ENCODE measurements at places on chromosomes 2 and 18.

DNA sequence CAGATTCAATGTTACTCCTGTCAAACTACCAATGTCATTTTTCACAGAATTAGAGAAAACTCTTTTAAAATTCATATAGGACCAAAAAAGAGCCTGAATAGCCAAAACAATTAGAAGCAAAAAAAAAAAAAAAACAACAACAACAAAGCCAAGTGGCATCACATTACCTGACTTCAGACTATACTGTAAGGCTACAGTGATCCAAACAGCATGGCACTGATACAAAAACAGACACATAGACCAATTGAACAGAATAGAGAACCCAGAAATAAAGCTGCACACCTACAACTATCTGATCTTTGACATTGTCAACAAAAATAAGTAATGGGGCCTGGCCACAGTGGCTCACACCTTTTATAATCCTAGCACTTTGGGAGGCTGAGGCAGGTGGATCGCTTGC lies 53.2 kb downstream of the TAF4B start:
- no peak for DNase-seq

- DNase-seq: no peak
Observed at GRCh38 chr18:54924948-54925347, 34.3 kb downstream of the CCDC68 start.

GRCh38 chr2:198712485-198712884 lies 745.3 kb downstream of the SATB2 start:
- no peak for DNase-seq

DNA sequence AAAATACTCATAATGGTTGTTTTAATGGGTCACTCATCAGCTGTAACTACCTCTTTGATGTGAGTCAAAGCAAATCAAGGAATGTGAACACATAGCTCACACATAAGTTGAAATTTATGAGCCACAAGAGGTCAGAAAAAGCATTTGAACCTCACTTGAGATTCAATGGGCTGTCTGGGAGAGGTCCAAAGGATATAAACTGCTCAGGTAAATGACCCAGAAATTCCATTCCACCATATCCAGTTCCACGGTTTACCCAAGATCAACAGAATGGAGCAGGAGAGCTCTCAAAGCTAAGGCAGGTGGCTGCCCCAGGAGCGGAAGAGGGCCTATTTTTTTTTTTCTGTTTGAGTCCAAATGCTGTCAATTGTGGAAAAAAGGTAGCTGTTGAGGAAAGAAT lies 464.1 kb downstream of the TNS1 start:
- no peak for DNase-seq

- no peak for DNase-seq
Observed at GRCh38 chr18:34710458-34710914, 388 bp downstream of the DTNA start.

- DNase-seq: no peak
Observed at GRCh38 chr2:126637386-126637785, 18.6 kb upstream of the GYPC start.

DNA sequence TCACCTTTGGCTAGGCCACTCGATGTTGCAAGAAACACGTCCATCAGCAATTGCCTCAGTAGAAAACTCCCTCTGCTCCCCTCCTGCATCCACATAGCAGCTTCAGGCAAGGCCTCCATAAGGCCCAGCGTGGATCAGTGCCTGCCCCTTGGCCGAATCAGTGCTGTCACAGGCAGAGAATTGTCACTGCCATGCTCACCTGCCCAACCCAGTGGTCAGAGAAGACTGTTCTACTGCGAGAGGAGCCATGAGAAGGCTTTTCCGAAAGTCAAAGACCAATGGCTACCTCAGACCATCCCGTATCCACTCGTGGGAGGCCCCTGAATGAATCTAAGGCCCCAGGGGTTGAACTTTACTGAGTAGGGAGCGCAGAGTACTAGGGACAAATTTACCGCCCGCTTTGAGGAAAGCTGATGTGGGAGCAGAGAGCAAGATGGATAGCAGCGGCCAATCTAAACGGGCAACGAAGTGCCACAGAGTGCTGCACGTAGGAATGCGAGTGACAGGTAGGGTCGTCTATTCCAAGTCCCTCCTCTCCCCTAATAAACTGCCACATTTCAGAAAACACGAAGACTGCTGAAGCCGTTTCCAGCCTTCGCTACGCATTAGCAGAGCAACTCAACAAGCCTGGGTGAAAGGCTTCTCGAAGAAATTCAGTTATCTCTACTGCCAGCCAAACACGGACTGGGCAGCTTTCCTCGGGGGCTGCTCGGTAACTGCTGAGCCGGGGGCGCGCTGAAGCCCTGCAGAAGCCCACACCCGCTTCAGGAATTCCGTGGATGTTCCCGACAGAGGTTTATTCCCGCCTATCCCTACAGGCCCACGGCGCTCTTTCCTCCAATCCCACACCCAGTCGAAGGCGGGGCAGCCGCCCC lies 968 bp upstream of the RALBP1 start:
- DNase-seq: no peak

DNA sequence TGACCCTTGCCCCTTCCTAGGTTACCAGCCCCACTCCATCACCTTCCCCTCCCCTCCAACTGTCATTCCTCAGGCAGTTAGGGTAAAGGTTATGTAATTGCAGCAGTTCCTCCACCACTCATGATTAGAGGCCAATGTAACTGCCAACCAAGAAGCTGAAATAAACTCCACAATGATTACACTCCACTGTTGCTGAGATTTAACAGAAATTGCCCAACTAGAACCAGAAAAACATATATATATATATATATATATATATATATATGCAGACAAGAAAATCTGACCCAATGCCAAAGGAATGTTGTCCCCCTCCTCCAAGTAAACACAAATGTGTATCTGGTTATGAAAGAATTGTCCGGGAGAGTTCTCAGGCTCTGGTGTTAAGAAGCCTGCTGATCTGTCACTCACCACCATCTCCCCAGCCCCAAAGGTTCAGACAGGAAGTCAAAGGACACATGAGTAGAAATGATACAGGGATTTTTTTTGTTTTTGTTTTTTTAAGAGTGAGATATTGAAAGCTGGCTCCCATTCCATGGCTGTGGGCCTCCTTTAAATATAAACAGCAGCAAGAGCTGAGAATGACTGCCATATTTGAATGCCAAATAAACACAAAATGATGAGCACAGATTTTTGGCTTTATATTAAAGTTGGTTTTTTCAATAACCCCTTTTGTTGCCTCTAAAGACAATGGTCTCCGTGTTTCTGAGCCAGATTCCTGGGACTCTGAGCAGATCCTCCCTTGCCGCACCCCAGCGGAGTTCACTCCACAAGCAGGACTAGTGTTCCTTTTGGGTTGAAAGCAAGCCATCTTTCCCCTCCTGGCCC lies 127.2 kb upstream of the MAPRE2 start:
- DNase-seq: no peak

GRCh38 chr2:100391735-100392515 lies 25.5 kb downstream of the CHST10 start:
- DNase-seq: no peak

- no peak for DNase-seq
Observed at GRCh38 chr2:187302116-187302515, 145.9 kb downstream of the CALCRL start.

DNA sequence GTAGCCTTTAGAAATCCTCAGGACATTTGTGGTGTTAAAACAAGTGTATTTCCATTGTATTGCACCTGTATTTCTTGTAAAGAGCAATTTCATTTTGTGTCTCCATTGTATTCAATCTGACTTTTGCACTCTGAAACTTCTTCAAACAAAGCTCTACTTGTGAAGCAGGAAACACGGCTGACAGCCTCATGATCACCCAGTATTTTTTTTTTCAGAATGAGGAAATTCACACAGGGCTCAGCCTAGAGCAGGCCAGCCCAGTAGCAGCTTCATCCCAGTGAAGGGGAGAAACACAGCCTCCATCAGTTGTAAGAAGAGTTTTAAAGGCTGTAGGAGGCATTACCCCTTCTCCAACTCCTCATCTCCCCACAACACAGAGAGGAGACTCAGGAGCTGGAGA lies 175.9 kb upstream of the KLHL29 start:
- no peak for DNase-seq

- DNase-seq: no peak
Observed at GRCh38 chr2:64594226-64594989, 59.3 kb downstream of the SERTAD2 start.

DNA sequence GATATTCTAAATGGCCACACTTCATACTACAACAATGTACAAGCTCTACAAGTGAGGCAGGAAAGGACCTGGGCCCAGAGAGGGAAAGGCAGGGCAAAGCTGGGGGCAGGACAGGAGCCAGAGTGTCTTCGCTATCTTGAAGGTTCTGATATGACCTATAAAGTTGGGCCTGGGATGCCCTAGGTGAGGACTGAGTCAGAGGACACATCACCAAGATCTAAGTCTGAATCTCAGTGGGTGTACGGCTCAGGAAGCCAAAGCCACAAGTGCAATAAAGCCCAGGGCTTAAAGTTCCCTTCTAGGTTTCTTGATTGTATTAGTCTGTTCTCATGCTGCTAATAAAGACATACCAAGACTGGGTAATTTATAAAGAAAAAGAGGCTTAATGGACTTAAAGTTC lies 219.1 kb downstream of the ALK start:
- DNase-seq: no peak

GRCh38 chr18:74951165-74951760 lies 257.7 kb downstream of the PTGR3 start:
- DNase-seq: no peak

DNA sequence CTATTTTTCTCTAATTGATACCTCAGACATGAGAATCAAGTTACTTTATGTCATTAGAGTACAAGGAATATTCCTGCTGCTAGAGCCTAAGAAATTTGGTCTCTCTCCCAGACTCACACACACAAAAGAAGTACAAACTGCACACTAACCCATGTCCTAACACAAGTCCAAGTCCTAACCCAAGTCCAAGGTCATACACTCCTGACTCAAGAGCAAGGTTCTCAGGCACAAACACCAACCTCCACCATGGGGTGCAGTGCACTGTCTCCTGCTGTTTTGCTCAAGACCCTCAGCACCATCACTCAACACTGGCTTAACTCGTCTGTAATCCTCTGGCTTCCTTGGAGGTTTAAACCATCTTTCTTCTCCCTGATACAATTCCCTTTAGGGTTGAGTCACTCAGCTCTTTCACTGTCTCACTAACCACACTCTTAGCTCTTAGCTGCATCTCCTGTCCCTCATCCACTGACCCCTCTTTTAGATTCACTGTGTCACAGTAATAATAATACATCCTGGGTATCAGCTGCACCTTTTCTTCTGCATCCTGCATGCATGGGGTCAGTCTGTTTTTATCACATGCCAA lies 129.8 kb downstream of the BCL2L11 start:
- no peak for DNase-seq

DNA sequence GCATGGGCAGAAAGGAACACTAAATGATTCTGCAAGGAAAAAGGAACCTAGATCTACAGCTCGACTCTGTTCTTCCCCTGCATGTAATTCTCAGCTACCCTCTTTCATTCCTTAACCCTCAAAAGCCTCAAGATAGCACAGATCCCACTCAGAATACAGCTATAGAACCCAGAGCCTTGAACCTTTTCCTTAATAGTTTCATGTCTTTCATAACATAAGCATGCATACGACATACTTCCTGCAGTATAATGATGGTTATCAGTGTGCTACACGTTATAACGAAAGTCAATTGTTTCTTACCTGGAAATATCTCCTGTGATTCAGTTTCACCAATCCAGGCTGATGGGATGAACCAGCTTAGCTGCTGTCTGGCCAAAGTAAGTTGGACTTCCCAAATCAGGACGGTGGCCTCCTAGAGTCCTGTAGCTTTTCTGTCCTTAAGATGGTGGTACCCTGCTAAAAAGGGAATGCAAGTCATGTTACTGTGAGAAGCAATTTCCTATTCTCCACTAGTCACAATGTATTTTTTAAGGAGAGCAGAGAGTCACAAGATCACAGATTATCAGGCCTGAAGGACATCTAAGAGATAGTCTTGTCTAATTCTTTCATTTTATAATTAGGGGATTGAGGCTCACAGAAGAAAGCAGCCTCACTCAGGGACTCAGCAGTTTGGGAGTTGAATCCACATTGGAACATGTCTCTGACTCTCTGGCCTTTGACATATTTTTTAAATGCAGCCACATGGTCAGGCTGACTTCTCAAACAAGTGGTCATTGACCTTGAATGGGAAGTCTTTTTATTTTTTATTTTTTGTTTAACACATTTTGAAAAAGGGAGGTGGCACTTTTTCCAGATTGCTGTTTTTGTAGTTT lies 41.8 kb downstream of the CYRIA start:
- no peak for DNase-seq

GRCh38 chr2:45316576-45317338 lies 294.3 kb downstream of the SRBD1 start:
- no peak for DNase-seq

- DNase-seq: no peak
Observed at GRCh38 chr2:15556311-15556930, 4.7 kb downstream of the NBAS start.

- no peak for DNase-seq
Observed at GRCh38 chr2:111094691-111095090, 26.0 kb upstream of the BCL2L11 start.

GRCh38 chr2:7047661-7048060 lies 130.4 kb downstream of the RNF144A start:
- DNase-seq: no peak

DNA sequence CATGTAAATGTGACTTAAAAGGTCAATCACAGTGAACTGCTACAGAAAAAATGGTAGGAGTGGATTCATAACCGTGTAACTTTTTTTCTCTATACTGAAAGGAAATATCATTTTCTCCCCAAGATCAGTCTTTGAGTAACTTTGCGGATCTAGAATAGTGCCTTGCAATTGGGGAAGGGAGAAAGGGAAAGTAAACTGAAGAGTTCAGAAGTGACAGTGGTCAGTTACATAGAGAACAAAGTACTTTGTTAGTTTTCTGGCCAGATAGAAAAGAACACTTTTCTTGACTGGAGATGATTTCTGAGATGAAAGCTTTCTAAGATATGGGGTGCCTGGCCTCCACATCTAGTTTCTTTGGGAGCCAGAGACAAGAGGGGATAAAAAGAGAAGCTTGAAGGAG lies 26.6 kb downstream of the PARD3B start:
- DNase-seq: no peak
